ENCODE measurements at places on chromosomes 1 and 21. TPM values are rescaled to one million over a fixed set of nuclear protein-coding genes. Genes with fewer than 3 reads are reported as not detected.

LCA5L gene
- total RNA-seq, result 4.2 TPM

LCE1A gene
- not detected for total RNA-seq

PDZK1IP1 gene
- 2.2 TPM for total RNA-seq

DNA sequence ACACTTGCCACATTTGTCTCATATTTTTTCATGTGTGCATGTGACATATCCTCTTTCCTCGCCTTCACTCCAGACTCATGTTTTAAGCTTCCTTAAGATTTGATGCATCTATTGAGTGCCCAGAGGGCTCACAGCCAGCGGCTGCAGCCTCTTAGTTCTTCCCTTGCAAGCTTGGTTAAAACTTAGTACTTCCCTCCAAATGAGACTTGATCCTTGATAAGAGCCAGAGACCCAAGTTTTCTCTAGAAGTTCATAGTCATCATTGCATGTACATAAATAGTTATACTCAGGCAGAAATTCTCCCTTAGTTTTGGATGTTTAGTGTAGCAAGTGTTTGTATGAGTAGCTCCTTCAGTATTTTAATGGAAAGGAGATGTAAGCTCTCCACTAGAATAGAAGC is 337.6 kb upstream of the B3GALT2 start:
- no peak for DNase-seq
- no peaks in the 10 kb centered on the region for H3K27me3 ChIP-seq
- H3K36me3 ChIP-seq, result no peaks in the 10 kb centered on the region
- H3K27ac ChIP-seq, result no peak overlapping the region
- H3K4me1 ChIP-seq, result no peaks in the 10 kb centered on the region

PADI4 gene
- not detected for total RNA-seq

DCDC2B gene
- not detected for total RNA-seq

DNA sequence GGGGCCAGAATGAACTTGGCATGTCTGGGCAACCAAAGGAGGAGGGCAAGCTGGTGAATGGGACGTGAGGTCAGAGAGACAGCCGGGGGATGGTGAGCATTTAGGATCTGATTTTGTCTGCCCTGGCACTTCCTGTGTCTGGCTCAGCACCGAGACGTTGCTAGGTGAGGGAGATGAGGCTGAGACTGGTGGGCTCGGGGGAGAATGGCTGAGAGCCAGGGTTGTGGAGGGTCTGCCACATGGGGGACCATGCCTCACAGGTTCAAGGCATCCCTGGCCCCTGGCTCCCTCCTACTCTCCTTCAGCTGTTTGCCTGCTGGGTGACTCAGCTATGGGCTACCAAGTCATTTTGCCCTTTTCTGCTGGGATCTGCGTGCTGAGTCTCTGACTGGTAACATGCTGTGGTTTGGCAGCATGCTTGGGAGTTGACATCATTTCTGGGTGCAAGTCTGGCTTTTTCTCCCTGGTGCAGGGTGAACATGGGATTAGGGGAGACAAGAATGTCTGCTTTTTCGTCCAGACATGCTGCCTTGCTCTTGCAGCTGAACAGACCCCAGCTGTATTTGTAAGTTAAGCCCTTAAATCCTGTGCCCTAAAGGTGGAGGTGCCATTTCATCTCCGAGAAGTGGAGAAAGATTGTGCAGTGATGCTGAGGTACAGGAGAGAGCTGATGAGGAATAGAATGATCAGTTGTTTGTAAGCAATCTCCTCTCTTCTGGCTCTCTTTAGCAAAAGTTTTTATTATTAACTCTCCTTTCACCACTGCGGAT is 17.6 kb downstream of the GALNT2 start:
- no peak overlapping the region for H3K4me3 ChIP-seq
- DNase-seq, result peak; percentile 70
- no peaks in the 10 kb centered on the region for H3K4me1 ChIP-seq

DNA sequence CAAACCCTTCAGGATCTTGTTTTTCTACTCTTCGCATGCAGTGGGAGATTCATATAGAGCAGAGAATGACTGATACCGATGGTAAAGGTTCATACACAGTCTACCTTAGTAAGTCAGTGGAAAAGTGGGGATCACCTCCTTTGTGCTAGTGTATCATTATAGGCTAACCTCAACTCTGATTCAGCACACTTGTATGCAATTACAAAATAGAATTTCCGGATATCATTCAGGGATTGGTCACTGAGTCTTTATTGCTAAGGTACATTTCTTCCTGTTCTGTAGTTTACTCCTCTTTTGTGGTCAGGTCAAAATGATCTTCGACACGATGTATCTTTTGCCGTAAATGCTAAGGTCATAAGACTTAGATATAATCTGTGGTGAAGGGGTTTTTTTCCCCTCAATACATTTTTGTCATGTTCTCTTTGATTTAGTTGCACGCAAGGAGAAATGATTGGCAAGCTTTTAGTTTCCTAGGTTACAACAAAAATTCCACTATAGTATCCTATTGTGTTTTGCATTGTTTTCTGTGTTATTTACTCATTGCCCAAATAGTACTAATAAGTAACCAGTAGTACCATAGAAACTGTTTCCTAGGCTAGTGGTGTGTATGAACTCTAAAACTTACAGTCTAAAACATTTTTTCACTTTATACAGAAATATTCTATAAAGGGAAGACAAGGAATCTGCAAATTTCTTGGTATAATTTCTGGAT is 35.7 kb upstream of the PLA2G4A start:
- DNase-seq, result no peak
- no peak overlapping the region for H3K27ac ChIP-seq
- H3K27me3 ChIP-seq, result no peaks in the 10 kb centered on the region
- H3K4me1 ChIP-seq, result no peaks in the 10 kb centered on the region
- no peaks in the 10 kb centered on the region for H3K36me3 ChIP-seq

LAMC2 gene
- 20.3 TPM for total RNA-seq

GRCh38 chr1:106978477-106979322 is 77.8 kb upstream of the PRMT6 start:
- H3K4me1 ChIP-seq, result no peaks in the 10 kb centered on the region
- DNase-seq, result no peak
- H3K36me3 ChIP-seq, result no peaks in the 10 kb centered on the region
- no peak overlapping the region for H3K27ac ChIP-seq

KCNK2 gene
- 23.6 TPM for total RNA-seq

PKLR gene
- not detected for total RNA-seq

COPA gene
- total RNA-seq, result 138 TPM

- no peaks in the 10 kb centered on the region for H3K36me3 ChIP-seq
- H3K4me3 ChIP-seq, result peak overlapping the region; percentile 90
- no peaks in the 10 kb centered on the region for H3K4me1 ChIP-seq
- DNase-seq, result peak; percentile 52
- no peaks in the 10 kb centered on the region for H3K27me3 ChIP-seq
- H3K27ac ChIP-seq, result peak overlapping the region; percentile 92
Observed at GRCh38 chr1:95233319-95233736, 682 bp upstream of the RWDD3 start.

GRCh38 chr1:14520514-14521163 is 77.8 kb upstream of the KAZN start:
- H3K4me3 ChIP-seq, result no peak overlapping the region
- H3K36me3 ChIP-seq, result no peaks in the 10 kb centered on the region
- H3K27me3 ChIP-seq, result no peaks in the 10 kb centered on the region
- no peaks in the 10 kb centered on the region for H3K4me1 ChIP-seq
- DNase-seq, result no peak

DNA sequence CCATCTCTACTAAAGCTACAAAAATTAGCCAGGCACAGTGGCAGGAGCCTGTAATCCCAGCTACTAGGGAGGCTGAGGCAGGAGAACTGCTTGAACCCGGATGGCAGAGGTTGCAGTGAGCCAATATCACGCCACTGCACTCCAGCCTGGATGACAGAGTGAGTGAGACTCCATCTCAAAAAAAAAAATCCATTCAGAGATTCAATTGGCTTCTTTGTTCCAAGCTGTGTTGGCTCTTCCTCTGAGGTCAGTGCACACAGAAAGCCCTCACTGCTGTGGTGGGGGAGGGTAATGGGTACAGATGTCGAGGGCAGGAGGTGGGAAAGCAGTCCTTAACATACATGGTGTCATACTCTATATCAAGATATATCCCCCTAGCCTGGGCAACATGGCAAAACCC is 14.7 kb downstream of the TIE1 start:
- no peak overlapping the region for H3K4me3 ChIP-seq
- H3K4me1 ChIP-seq, result no peaks in the 10 kb centered on the region
- H3K36me3 ChIP-seq, result no peaks in the 10 kb centered on the region

FCAMR gene
- total RNA-seq, result not detected

SDHB gene
- 106 TPM for total RNA-seq

GRCh38 chr1:31405578-31406245 is 7.3 kb upstream of the SERINC2 start:
- no peak overlapping the region for H3K27ac ChIP-seq

TPTE gene
- total RNA-seq, result not detected

- no peak for DNase-seq
- H3K4me1 ChIP-seq, result peaks cover 10% of the 10 kb centered on the region
- no peak overlapping the region for H3K27ac ChIP-seq
- no peak overlapping the region for H3K4me3 ChIP-seq
- no peaks in the 10 kb centered on the region for H3K36me3 ChIP-seq
Observed at GRCh38 chr1:204464187-204464631, 30.4 kb downstream of the PIK3C2B start.

GRCh38 chr1:12276225-12276624 is 46.4 kb downstream of the VPS13D start:
- no peaks in the 10 kb centered on the region for H3K27me3 ChIP-seq
- no peak overlapping the region for H3K27ac ChIP-seq

SLC5A9 gene
- 0.73 TPM for total RNA-seq

CYP4Z1 gene
- total RNA-seq, result 26.5 TPM

ZFP69B gene
- total RNA-seq, result 1.2 TPM

DNA sequence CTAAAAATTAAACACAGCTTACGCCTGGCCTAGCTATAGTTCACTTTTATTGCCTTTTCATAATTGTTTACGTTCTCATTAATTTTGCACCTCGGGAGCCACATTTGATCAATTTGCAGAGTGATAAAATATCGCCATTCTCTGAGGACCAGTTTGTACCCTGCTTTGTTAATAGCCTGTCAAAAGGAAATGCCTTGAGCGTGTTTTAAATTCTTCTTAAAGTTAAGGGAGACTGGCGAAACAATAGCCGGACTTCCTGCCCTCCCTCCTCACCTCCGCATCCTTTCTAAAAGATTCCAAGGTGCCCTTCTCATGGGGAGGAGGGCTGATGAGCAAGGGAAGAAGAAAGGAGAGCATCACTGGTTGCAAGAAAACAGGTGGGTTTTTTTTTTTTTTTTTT is 271.6 kb downstream of the KCNJ6 start:
- no peak for DNase-seq
- H3K4me1 ChIP-seq, result no peaks in the 10 kb centered on the region
- no peaks in the 10 kb centered on the region for H3K36me3 ChIP-seq
- H3K27me3 ChIP-seq, result no peaks in the 10 kb centered on the region
- H3K27ac ChIP-seq, result no peak overlapping the region

DNA sequence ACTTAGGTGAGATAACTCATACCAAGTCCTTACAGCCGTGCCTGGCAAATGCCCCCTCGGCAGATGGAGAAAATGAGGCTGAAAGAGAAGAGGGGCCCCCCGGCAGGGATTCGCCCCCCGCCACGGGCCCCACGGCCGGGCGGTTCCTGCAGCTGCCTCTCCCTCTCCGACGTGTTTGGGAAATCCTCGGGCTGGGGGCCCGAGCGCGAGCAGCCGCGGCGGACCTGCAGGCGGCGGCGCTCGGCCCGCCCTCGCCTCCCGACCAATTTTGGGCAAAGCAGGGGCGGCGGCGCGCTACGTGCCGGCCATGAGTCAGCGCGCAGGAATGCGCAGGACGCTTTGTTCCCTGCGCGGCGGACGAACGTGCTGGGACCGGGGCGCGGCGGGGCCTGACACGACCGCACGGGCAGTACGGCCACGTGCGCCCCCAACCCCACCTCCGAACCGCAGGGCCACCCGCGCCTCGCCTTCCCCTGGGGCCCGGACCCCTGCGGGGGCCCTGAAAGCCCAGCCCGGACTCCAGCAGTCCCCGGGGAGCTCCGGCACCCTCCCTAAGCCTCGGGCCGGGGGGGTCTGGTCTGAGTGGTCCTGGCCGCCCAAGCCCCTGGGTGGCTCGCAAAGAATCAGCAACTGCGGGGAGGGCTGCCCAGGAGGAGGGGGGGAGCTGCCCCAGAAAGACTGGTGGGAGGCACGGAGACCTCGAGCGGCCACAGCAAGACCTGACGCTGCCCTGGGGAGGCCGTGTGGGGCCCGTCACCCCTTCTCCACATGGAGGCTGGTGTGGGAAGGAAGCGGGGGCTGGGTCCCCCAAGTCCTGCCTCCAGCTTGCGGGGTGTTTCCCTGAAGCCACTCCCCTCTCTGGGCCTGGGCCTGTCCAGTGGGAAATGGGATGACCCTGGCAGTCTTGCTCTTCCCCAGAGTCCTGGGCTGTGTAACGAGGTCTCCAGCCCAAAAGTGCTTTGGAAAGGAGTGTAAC is 11.9 kb upstream of the EDN2 start:
- H3K36me3 ChIP-seq, result no peaks in the 10 kb centered on the region
- peak overlapping the region; percentile 27 for H3K4me3 ChIP-seq
- peak; percentile 87 for DNase-seq
- H3K27me3 ChIP-seq, result no peaks in the 10 kb centered on the region
- peaks cover 10% of the 10 kb centered on the region for H3K4me1 ChIP-seq

TEDDM1 gene
- total RNA-seq, result not detected

GRCh38 chr1:230868736-230869385 is 540 bp upstream of the C1orf198 start:
- no peaks in the 10 kb centered on the region for H3K27me3 ChIP-seq
- H3K4me3 ChIP-seq, result peak overlapping the region; percentile 82
- H3K27ac ChIP-seq, result peak overlapping the region; percentile 96
- peak; percentile 50 for DNase-seq
- no peaks in the 10 kb centered on the region for H3K36me3 ChIP-seq

GRCh38 chr1:205283270-205284147 is 38.0 kb downstream of the NUAK2 start:
- H3K27ac ChIP-seq, result peak overlapping the region; percentile 83
- no peaks in the 10 kb centered on the region for H3K27me3 ChIP-seq
- DNase-seq, result no peak
- H3K4me3 ChIP-seq, result no peak overlapping the region

DNA sequence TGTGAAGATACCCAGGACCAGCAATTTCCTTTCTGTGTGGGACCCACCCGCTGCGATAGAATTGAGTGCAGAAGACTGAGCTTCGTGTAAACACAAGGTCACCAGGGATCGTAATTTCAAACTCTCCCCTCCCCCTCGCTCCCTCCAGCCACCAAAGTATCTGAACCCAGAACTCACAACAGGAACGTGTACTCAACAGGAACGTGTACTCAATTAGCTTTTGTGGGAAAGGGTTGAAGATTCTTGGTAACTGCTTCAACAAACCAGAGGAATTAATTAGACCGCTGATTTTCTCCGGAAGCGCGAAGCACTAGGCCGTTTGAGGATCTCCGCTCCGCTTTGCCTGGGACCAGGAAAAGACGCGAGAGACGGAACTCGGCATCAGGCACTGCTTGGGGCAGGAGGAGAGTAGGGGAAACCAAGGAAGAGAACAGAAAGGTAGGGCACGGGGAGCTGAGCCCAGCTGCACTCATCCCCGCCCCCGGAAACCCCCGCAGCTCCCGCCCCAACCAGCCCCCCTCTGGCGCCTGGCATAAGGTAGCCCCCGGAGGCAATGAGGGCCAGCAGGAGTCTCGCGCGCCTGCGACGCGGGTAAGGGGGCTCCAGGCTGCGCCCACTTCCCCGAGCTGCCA is 453 bp downstream of the DRAM2 start:
- DNase-seq, result peak; percentile 21
- H3K36me3 ChIP-seq, result no peaks in the 10 kb centered on the region
- H3K4me3 ChIP-seq, result peak overlapping the region; percentile 93
- peak overlapping the region; percentile 97 for H3K27ac ChIP-seq
- H3K27me3 ChIP-seq, result no peaks in the 10 kb centered on the region
